CD4-positive, alpha-beta memory T cell (primary cell): ENCODE measurements at places on chromosomes 4 and X.

DNA sequence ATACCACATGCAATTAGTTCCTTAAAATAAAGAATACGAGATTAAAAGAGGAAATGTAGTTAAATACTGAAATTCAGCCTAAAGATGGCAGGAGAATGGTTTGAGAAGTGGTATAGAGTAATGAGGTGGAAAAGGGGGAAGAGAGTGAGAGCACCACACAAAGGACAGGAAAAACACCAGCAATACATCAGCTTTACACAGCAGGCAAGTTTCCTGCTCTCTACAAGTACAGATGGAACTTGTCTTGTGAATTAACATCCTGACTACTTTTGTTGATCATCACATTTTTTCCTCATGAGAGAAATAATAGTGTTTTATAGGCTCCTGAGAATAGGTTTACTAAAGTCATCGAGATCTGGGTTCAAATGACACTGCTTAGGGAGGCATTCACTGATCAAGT, 2.9 kb upstream of the UNC5C start:
- no peak for DNase-seq

- no peak for DNase-seq
These were observed 1.6 kb downstream of the KDR start for GRCh38 chr4:55123791-55124190.

GRCh38 chrX:13938051-13938828, 91.5 kb downstream of the GEMIN8 start:
- DNase-seq = no peak

- DNase-seq = no peak
These were observed 183.8 kb upstream of the NUDT10 start for GRCh38 chrX:51148848-51149247.

DNA sequence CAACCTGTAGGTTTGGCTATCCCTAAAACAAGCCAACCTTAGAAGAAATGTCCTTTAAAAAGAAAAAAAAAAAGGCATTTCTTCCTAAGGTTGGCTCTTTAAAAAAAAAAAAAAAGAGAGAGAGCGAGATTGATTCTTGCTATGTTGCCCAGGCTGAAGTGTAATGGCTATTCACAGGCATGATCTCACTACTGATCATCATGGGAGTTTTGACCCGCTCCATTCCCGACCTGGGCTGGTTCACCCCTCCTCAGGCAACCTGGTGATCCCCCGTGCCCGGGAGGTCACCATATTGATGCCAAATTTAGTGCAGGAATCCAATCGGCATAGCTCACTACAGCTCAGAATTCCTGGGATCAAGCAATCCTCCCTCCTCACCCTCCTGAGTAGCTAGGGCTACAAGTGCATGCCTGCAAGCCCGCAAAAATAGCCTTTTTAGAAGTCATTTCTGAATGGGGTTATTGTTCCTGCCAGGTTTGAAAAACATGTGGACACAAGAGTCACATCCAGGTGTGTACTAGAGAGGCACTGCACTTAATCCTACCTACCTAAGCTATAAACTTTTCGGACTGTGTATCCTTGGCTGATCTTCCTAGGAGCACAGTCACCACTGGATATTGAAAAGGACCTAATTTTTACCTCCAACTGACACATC, 61.4 kb upstream of the ZCCHC13 start:
- no peak for DNase-seq

DNA sequence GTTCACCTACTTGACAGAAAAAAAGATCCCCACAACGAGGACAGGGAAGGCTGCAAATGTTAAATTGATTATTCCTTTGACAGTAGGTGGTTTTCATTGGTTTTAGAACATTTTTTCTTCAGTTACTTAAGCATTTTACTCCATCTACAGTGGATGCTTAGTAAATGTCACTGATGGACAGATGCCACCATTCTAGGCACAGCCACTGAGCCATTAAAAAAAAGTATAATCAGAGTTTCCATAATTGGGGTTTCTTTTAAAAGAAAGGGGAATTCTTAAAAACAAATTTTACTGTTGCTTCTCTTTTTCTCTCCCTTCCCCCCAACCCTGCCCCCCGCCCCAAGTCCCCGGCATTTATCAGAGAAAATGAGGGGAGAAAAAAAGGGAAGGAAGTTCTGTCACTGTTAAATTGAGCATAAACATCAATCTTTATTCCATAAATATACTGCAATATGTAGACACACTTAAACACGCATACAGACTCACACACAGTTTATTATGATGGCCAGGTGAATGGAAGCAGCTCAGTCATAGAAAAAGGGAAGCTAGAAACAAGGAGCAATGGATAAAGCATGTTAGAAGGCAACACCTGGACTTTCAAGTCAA, 79.7 kb upstream of the PRPS2 start:
- DNase-seq = no peak

- no peak for DNase-seq
These were observed 371.4 kb upstream of the FAM241A start for GRCh38 chr4:111773858-111774257.

DNA sequence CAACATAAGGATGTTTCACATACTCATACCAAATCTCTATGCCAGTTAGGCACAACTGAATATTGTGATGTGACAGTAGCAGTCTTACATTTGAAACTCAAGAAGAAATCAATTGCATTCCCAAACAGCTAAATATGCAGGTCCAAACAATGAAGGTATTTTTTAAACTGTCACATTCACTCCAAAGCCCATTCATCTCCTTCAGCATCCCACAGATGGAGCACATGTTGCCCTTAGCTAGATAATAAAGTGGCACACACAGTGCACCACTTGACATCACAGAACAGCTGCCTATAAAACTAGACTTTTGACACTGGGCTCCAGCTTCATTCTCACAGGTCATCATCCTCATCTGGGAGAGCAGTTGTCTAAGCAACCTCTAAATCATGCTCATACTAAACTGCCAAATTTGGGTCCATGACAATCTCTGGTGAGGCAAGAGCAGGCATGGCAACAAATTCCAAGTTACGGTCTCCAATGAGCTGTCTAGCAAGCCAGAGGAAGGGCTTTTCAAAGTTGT, 26.2 kb upstream of the ARHGEF6 start:
- no peak for DNase-seq

DNA sequence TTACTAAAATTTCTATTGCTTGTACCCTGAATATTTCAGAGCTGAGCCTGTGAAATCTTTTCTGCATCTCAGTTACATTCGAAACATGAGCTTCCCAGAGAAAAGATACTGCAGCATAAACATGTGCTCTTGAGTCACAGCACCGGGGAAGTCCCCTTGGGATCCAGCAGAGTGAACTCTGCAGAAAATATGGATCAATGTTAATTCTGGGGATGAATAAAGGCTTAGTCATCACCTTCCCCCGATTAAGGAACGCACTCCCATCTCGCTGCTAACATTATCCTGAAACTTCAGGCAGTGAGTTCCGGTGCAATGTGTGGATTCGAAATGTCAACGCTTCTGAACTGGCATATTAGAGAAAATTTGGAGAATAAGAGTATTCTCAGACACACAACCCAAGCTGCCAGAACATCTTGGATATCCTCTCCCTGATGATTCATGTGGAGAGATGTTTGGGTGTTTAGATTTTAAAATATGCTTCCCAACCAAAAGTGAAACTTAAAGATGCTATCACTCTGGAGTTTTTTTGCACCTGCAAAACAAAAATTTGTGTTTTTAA, 90.8 kb downstream of the IRF2 start:
- no peak for DNase-seq

GRCh38 chrX:108735679-108736508, 469 bp downstream of the IRS4 start:
- no peak for DNase-seq

DNA sequence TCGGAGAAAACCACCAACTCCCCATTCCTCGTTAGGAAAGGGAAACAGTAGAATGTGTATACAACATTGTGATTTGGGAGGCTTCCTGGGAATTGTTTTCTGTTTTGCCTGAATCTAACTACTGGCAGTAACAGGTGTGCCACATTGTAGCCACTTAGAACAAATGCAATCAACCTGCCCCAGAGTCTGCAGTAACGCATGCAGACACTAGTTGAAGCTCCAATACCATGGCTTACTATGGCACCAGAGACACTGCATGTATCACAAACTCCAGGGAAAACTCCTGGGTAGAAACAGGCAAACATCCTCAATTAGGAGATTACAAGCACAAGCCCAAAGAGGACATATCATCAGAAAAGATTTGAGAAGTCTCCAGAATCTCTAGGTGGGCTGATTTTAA, 154.2 kb upstream of the NEIL3 start:
- no peak for DNase-seq

DNA sequence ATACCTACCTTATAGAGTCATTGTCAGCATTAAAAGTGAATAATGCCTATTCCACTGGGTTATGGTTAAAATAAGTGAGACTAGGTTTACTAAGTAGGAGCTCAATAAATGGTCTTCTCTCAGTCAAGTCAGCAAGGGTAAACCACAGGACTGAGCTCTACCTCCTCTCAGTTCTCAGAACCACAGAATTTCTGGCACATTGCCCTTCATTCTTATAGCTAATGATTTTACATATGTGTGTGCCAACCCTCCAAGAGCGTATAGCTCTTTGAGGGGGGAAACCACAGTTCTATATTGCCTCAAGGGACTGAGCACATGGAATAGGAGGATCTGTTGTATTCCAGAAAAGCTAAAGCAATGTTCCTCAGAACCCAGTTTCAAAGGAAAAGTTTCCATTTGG, 124.8 kb downstream of the ATG4A start:
- DNase-seq = no peak
